Vagina (tissue), 2 donors: ENCODE measurements at places on chromosomes 1 and 21.

DNA sequence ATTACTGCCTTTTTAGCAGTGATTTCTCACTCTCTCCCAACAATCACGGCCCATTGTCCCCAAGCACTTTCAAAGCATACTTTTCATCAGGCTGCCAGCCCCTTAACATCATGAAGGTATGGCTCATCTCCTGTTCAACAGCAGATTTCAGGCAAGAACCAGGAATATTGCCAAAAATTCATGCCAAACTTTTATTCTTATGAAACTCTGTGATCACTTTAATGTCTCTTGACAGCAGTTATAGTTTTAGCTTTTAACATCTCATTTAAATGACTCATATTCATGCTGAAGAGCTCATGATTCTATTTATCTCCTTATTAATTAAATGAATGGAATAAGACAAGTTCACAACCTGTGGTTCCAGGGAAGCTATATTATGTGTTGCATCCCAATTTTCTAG, 235.1 kb downstream of the GRIK1 start:
- H3K27me3 ChIP-seq, result no peaks in the 10 kb centered on the region
- H3K27ac ChIP-seq, result no peak overlapping the region

DNA sequence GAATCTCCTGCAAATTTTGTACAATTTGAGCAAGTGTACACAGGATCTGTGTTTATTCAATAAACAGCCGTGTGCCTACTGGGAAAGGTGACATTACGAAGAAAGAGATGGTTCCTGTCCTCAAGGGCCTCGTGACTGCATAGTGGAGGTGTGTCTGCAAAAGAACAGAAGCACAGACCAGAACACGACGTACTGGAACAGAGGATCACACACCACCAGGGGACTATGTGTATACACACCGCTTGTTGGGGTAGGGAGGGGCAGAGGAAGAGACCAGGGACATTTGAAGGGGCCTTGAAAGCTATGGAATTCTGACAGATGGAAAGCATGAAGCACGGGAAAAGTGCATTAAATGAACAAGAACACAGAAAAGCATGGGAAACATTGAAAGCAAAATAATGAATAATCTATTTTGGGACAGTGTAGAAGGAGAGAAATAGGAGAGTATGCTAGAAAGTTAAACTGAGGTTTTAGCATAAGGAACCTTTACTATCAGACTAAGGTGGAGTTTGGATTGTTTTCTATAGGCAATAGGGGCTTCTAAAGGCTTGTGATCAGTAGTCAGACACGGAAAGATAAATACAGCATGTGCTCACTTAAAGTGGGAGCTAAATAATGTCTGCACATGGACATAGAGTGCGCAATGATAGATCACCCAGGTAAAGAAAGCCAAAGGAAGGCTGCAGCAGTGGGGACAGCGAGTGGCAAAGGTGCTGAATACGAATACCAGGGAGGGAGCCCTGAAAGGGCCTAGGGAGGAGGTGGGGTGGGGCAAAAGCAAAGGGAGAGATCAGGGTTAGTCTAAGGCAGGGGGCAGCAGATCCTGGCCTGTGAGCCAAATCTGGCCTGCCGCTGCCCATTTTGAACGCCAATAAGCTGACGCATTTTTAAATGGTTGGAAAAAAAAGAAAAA, 11.0 kb downstream of the JAK1 start:
- H3K4me1 ChIP-seq, result peaks cover 92% of the 10 kb centered on the region
- DNase-seq, result no peak
- H3K27me3 ChIP-seq, result no peaks in the 10 kb centered on the region
- H3K27ac ChIP-seq, result no peak overlapping the region

DNA sequence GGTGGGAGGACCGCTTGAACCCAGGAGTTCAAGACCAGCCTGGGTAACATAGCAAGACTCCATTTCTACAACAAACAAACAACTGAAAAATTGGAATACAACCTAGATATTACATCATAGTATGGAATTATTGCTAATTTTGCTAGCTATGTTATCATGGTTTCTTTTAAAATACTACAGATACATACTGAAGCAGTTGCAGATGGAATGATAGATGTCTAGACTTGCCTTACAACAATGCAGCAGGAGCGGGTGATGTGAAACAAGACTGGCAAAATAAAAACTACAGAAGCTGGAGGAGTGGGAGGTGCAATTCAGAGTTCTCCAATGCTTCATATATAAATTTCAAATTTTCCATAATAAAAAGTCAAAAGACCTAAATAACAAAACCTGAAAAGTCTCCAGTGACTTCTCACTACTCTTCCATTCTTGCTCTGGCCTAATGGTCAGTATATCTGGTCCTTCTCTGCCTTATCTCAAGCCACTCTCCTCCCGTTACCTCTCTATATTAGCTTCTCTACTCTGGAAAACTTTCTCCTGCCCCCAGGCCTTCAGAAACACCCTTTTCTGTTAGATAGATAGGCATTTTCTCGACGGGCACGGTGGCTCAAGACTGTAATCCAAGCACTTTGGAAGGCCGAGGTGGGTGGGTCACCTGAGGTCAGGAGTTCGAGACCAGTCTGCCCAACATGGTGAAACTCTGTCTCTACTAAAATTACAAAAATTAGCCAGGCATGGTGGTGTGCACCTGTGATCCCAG, 28.5 kb upstream of the TMEM200B start:
- no peak overlapping the region for H3K4me3 ChIP-seq
- no peak for DNase-seq
- H3K4me1 ChIP-seq, result peaks cover 7% of the 10 kb centered on the region
- H3K27ac ChIP-seq, result no peak overlapping the region
- no peaks in the 10 kb centered on the region for H3K27me3 ChIP-seq

DNA sequence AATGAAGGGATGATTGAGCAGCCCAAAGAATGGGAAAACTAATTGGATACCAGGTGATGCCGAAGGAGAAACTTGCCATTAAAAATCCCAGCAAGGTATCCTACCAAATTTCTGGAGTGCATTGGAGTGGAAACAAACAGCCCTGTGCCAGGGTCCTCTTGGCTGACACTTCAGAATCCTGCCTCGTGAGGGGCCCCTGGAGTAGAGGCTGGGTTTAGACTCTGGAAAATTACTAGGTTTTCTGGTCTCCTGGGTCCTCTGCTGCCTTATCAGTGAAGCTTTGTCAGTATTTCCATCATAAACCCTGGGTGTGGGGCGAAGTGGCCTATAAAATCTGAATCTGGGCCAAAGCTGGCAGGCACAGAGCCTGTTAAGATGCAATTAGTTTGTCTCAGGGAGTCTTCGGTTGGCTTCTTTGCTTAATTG, 289.2 kb upstream of the USP24 start:
- H3K36me3 ChIP-seq, result no peaks in the 10 kb centered on the region
- no peak for DNase-seq
- H3K4me3 ChIP-seq, result no peak overlapping the region
- H3K27me3 ChIP-seq, result no peaks in the 10 kb centered on the region
- peaks cover 33% of the 10 kb centered on the region for H3K4me1 ChIP-seq
- H3K27ac ChIP-seq, result peak overlapping the region; percentile 75

- no peaks in the 10 kb centered on the region for H3K27me3 ChIP-seq
- no peak overlapping the region for H3K4me3 ChIP-seq
- no peak for DNase-seq
Measured at GRCh38 chr1:226026833-226027232, 27.7 kb upstream of the SDE2 start.

DNA sequence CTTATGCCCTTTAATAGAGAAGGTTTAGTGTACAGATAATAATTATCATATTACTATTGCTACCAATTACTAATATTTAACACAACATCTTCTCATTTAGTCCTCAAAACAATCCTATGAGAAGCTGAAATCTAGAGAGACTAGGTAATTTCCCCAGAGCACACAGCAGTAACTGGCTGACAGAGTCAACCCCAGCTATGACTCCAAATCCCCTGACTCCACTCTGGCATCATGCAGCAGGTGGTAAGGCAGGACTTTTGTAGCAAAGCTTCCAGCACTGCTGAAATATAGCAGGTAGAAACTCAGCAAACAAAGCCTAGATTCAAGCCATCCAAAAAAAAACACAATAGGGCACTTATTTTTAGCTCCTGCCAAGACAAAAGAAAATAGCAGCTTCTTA, 79.3 kb upstream of the RGS2 start:
- H3K27me3 ChIP-seq, result no peaks in the 10 kb centered on the region
- no peak overlapping the region for H3K4me3 ChIP-seq
- H3K4me1 ChIP-seq, result no peaks in the 10 kb centered on the region
